ENCODE measurements at places on chromosomes 16 and 17. TPM values are rescaled to one million over a fixed set of nuclear protein-coding genes. Genes with fewer than 3 reads are reported as not detected.

GAST gene
- total RNA-seq, result not detected

CRISPLD2 gene
- total RNA-seq, result 0.16 TPM

- H3K27me3 ChIP-seq, result peaks cover 3% of the 10 kb centered on the region
- H3K4me3 ChIP-seq, result no peak overlapping the region
- H3K4me1 ChIP-seq, result peaks cover 7% of the 10 kb centered on the region
- DNase-seq, result no peak
- no peaks in the 10 kb centered on the region for H3K36me3 ChIP-seq
These were observed 191.7 kb downstream of the CEP112 start for GRCh38 chr17:66000216-66000615.

GRCh38 chr17:17834974-17835373 is 1.8 kb downstream of the SREBF1 start:
- peaks cover 42% of the 10 kb centered on the region for H3K36me3 ChIP-seq
- H3K27ac ChIP-seq, result peak overlapping the region; percentile 92
- H3K4me1 ChIP-seq, result peaks cover 59% of the 10 kb centered on the region

- no peaks in the 10 kb centered on the region for H3K36me3 ChIP-seq
- no peak for DNase-seq
- H3K27ac ChIP-seq, result no peak overlapping the region
- H3K27me3 ChIP-seq, result no peaks in the 10 kb centered on the region
- H3K4me3 ChIP-seq, result no peak overlapping the region
These were observed 25.6 kb upstream of the MTSS2 start for GRCh38 chr16:70711211-70712031.

GRAPL gene
- total RNA-seq, result 5.3 TPM

- no peak for DNase-seq
- H3K4me3 ChIP-seq, result no peak overlapping the region
- H3K36me3 ChIP-seq, result peaks cover 28% of the 10 kb centered on the region
- H3K27ac ChIP-seq, result no peak overlapping the region
- no peaks in the 10 kb centered on the region for H3K4me1 ChIP-seq
- no peaks in the 10 kb centered on the region for H3K27me3 ChIP-seq
These were observed 168.5 kb upstream of the RPH3AL start for GRCh38 chr17:521183-521525.

DNA sequence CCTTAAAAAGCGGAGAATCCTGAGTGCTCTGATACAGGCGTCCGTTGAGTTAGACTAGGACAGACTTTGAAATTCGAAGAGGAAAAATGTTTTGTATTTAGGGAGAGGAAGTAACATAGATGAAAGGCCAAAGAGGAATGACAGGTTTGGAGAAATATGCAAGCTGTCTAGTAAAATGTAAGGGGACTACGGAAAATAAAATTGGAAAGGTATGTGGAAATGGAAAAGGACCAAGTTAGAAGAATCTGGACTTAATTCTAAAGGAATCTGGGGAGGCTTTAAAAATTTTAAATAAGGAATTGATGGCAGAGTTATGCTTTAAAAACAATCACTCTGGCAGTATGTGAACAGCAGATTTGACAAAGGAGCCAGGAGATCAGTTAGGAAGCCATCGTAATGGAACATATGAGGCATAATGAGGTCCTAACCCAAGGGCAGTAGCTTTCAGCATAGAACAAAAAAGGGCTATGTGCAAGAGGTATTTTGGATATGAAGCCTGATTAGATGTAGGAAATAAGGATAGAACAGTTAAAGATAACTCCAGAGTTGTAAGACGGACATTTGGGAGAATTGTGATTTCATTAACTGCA is 38.3 kb downstream of the CYB561 start:
- peaks cover 4% of the 10 kb centered on the region for H3K4me1 ChIP-seq
- H3K4me3 ChIP-seq, result no peak overlapping the region
- H3K27me3 ChIP-seq, result peaks cover 4% of the 10 kb centered on the region
- no peaks in the 10 kb centered on the region for H3K36me3 ChIP-seq

DNA sequence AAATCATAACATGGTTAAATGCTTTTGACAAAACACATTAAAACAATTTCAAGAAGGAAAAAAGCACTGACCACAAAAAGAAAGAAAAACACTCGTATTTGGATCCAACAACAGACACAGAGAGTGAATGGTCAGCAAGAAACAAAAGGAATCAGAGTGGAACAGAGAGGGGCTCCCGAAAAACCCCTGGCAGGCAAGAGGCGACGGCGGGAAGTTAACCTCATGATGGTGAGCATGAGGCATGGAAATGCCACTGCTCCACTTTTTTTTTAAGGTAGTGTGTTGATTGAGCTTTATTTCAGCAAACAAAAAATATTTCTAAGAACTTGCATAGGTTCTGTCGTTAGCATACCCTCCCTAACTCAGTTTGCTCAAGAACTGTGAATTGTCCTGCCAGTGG is 32.1 kb upstream of the ST6GALNAC1 start:
- H3K27me3 ChIP-seq, result no peaks in the 10 kb centered on the region
- no peak overlapping the region for H3K27ac ChIP-seq
- no peak overlapping the region for H3K4me3 ChIP-seq
- peaks cover 4% of the 10 kb centered on the region for H3K36me3 ChIP-seq

SLC4A1 gene
- not detected for total RNA-seq

UMOD gene
- total RNA-seq, result not detected

DNA sequence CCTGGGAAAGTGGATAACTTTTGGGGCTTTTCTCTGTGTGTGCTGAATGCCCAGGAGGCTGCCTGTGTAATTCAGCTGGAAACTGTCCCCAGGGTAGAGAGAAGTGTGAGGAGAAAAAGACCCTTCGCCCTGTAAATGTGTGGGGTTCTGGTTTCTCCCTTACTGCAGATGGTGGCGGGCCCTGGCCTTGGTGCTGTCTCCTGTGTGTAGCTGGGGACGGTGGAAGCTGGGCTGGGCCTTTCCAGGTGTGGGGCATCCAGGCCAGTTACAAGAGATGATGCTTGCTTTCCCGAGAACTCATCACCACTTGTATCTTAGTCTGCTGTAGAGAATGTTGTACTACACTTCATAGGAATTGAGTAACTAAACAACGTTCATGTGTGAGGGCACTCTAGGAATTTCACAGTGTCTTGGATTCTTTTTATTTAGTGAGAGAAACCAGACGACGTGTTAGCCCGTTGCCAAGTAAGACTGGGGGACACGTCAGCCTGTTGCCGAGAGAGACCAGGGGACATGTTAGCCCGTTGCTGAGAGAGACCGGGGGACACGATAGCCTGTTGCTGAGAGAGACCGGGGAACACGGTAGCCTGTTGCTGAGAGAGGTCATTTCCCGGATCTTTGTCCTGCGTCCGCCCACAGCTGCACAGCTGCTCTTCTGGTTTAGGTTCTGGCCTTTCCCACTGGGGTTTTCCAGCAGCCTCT is 43.1 kb downstream of the TBCD start:
- peaks cover 13% of the 10 kb centered on the region for H3K36me3 ChIP-seq
- H3K4me3 ChIP-seq, result no peak overlapping the region
- no peaks in the 10 kb centered on the region for H3K4me1 ChIP-seq
- no peaks in the 10 kb centered on the region for H3K27me3 ChIP-seq
- DNase-seq, result no peak

- H3K4me1 ChIP-seq, result no peaks in the 10 kb centered on the region
- H3K36me3 ChIP-seq, result no peaks in the 10 kb centered on the region
- H3K27ac ChIP-seq, result no peak overlapping the region
- no peak overlapping the region for H3K4me3 ChIP-seq
- H3K27me3 ChIP-seq, result peaks cover 8% of the 10 kb centered on the region
These were observed 51.7 kb downstream of the CCDC42 start for GRCh38 chr17:8692916-8693315.

GNGT2 gene
- total RNA-seq, result 16.8 TPM

- no peak overlapping the region for H3K4me3 ChIP-seq
- H3K36me3 ChIP-seq, result no peaks in the 10 kb centered on the region
- peaks cover 77% of the 10 kb centered on the region for H3K27me3 ChIP-seq
- peaks cover 5% of the 10 kb centered on the region for H3K4me1 ChIP-seq
- no peak for DNase-seq
- H3K27ac ChIP-seq, result no peak overlapping the region
These were observed 750 bp downstream of the TMEM132E start for GRCh38 chr17:34579979-34580684.

- no peak overlapping the region for H3K27ac ChIP-seq
- peaks cover 4% of the 10 kb centered on the region for H3K4me1 ChIP-seq
- no peak overlapping the region for H3K4me3 ChIP-seq
- H3K27me3 ChIP-seq, result peaks cover 42% of the 10 kb centered on the region
- no peak for DNase-seq
These were observed 1.6 kb downstream of the HS3ST6 start for GRCh38 chr16:1916640-1916990.

DNA sequence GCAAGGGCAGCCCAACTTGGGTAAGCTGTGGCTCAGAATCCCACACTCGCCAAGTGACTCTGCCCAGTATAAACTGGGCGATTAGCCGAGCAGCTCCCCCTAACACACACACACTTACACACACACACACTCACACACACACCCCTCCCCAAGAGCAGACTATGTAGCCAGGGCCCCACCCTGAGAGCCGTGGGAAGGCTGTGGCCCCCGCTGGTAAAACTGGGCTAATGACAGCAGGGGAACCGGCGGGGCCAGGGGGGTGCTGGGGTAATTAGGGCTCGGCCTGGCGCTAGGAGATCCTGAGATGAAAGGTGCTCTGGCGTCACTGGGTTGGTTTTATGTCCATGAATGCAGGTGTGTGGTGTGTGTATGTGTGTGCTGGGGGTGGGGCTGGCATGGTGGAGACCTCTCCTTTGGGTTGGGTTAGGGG is 1.1 kb upstream of the THRA start:
- peak overlapping the region; percentile 79 for H3K4me3 ChIP-seq
- H3K36me3 ChIP-seq, result no peaks in the 10 kb centered on the region
- no peak for DNase-seq
- peaks cover 13% of the 10 kb centered on the region for H3K4me1 ChIP-seq
- peaks cover 30% of the 10 kb centered on the region for H3K27me3 ChIP-seq
- H3K27ac ChIP-seq, result no peak overlapping the region

CSH2 gene
- total RNA-seq, result not detected
